ENCODE measurements at places on chromosomes 6 and 20.

- no peak for DNase-seq
Observed at GRCh38 chr6:148128014-148128730, 214.5 kb upstream of the SASH1 start.

DNA sequence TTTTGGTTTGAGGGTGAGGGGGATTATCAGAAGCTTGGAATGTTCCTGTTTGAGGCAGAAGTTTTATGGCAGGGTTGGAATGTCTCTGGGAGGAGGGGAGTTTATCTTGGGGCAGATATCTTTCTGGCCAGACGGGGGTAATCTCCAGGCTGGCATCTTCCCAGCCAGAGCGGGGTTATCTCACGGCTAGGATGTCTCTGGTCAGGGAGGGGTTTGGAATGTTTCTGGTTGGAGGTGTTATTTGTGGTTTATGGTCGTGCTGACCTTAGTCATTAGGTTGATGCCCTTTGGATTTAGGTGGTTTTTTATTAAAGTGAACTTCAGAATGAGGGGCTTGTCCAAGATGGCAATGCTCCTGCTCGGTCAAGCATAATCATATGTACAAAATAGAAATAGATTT is 14.8 kb downstream of the PGK2 start:
- no peak for DNase-seq

DNA sequence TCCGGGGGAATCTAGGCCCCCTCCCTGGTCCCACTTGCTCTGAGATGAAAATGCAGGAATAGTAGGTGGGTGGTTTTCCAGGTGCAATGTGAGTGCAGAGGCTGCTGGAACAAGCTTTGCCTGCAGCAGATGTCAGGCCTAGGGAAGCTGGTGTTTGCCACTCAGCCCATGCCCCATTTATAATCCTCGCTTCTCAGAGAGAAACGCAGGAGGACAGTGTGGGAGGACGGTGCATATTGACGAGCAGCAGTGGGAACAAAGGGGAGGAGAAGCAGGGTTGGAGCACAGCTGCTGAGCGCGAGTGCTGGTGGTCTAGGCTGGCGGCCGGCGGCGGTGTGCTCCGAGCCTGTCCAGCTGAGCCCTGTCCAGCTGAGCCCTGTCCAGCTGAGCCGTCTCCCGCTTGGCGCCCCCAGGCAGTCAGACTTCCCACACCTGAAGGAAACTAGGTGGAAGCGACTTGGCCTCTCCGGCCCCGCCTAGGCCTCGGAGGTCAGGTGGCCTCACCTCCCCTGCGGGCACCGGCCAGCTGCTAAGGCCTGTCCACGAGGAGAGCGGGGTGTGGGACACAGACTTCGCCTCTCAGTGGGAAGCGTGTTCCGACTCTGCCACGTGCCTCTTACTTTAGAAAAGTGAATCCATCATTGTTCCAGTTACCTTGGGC is 49.7 kb upstream of the FRMD1 start:
- no peak for DNase-seq

GRCh38 chr6:52516943-52517342 is 59.9 kb downstream of the TRAM2 start:
- DNase-seq = no peak

GRCh38 chr20:22924046-22924737 is 110.9 kb upstream of the SSTR4 start:
- DNase-seq = no peak

Data from SW 1271 (cell line).